Chondrocyte (in vitro differentiated cells): ENCODE measurements at places on chromosomes 1 and 21.

GRCh38 chr1:43495204-43495603, 35.5 kb upstream of the PTPRF start:
- DNase-seq, result no peak

DNA sequence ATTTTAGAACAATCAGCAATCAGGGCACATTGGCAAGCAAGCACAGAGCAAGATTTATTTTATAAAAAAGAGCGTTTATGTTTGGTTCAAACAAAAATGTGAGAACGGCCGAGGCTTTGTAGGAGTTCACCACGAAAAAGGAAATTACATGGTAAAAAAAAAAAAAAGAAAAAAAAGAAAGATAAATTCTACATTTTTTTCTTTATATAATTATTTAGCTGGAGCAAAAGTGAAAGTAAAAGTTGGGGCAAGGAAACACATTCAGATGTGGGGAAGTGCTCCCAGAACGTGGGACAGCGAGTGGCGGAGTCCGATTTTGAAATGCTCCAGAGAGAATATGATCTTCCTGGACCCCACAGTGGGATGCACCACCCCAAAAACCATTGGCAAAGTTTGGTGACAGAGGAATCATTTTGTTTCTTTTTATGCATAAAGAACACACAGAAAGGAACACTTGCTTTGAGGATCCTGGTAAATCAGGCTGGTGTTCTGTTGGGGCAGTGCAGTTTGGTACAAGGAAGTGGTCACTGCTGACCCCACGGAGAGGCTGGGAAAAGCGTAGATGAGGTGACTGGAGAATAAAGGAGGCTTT, 16.3 kb upstream of the ATP5PO start:
- DNase-seq, result no peak

DNA sequence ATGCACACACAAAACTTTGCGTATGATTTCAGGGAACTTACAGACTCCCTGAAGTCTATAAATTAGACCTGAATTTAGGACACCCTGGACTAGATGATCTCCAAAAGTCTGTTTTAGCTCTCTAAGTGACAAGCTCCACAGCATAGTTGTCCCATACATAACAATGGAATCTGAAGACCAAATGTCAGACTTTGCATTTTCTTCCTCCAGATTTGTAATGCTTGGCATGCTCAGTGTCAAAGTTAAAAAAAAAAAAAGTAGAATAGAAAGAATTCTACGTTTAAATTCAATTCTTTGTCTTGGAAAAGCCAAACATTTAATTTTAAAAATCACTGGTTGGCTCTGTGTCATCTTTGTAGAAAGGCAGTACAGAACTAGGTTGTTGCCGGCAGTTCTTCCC, 66.7 kb downstream of the OLFML2B start:
- no peak for DNase-seq

GRCh38 chr1:4801192-4801924, 146.9 kb downstream of the AJAP1 start:
- no peak for DNase-seq

- DNase-seq, result no peak
Measured at GRCh38 chr21:44730951-44731579, 19.7 kb upstream of the TSPEAR start.

DNA sequence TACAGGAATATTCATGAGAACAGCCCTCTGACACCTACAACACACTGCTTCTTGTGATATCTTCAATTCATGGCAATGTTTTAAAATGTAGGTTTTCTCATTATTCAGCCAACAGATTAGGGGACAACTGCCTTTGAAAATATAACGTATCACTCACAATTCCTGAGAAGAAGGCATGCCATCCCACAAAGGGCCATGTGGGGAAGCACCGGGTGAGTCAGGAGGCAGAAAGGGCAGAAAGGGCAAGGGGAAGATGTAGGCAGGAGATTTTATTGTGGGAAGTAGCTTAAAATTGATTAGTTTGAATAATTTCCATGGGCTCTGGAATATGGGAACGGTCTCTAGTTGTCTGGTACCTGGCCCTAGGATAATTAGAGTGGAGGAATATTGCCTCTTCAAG, 165.7 kb downstream of the HHIPL2 start:
- DNase-seq, result no peak
